ENCODE measurements at places on chromosomes 13 and 19.
A peak's percentile ranks its signal among the peaks of the same experiment; 100 is the strongest.

DNA sequence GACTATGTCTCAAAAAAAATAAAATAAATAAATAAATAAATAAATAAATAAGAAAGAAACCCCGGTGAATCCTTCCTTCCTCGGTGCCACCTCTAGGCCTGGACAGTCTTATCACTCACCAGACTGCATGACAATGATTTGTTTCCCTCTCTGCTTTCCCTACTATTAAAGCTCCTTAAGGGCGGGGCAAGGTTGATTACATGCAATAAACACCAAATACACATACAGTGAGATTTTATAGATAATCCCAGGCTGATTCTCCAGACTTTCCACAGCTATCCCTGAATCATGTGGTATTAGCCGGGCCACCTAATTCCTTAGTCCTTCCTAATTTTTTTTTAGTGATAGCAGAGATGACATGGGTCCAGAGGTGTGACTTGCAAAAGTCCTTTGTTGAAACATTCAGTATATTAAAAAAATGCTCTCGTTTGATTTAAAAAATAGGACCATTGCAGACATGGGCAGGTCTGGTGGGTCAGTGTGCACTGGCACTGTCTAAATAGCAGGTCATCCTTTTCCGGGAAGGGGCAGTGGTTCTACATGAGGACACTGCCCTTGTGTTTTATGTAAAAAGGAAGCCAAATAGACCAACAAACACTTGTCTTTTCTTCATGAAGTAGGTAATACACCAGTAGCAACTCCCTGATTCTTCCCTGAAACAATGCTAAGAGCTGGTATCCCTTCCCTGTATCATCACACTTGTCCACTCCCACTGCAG lies 14.5 kb downstream of the EBPL start:
- DNase-seq = no peak

GRCh38 chr19:58346961-58347929 lies 6.0 kb downstream of the A1BG start:
- DNase-seq = peak; percentile 61

DNA sequence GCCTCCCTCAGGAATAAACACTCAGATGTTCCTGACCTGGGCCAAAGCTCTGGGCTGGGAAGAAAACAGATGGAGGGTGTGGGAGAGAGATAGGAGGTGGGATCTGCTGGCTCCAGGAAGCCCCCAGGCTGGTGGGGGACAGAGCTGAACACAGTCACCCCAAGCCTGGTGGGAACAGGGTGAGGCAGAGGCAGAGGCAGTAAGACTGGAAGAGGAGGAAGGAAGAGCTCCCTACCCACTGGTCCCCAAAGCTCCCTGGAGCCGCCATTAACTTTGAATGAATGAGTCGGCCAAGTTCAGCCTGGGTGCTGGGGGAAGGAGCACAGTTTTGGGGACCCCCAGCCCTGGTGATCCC lies 801 bp upstream of the KCNN1 start:
- no peak for DNase-seq

DNA sequence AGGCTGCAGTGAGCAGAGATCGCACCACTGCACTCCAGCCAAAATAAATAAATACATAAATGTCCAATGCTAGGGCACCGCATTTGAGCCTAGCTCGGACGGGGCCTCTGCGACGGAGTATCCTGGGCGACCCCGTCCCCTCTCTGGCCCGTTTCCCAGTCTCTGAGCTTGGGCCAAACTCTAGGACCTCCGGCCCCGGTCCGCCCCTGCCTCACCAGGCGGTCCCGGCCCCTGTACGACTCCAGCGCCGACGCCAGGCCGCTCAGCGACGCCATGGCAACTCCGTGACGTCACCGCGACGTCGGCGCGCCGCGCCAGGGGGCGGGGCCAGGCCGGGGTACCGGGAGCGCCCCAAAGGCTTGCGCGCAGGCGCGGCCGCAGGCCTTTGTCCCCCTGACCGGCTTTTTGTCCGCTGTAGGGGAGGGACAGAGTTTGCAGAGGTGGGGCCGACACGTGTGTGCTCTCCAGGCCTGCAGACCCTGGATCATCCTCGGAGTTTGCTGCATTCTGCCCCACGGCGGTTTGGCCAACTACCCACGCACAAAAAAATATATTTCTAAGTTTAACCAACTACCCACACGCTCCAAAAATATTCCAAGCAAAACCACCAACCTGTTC lies at the start of gene PEX11G:
Gene PEX11G (minus strand): TSS at position 300 of the 618 bp plus-strand sequence. CDS start 25 bp downstream, at position 275.
- DNase-seq = peak; percentile 96

DNA sequence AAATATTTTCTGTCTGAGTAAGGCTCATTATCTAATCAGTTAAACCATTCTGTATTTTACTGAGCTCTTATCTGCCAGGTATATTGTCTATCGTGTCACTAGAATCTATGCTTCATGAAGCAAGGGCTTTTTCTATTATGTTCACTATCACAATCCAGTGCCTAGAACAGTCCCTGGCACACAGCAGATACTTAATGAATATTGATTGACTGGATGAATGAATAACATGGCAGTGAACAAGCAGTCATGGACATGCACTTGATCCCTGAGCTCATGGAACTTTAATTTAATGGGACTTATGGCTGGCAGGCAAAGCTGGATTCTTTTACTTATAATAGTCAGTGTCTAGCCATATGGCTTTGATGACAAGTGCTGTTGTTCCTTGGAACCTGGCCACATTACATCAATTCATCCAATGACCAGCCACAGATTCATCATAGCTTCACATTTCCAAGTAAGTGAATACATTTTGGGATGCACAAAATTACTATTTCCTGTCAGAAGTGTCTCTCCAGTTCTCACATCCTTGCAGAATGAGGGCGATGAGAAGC lies 214.8 kb downstream of the COG6 start:
- DNase-seq = no peak

DNA sequence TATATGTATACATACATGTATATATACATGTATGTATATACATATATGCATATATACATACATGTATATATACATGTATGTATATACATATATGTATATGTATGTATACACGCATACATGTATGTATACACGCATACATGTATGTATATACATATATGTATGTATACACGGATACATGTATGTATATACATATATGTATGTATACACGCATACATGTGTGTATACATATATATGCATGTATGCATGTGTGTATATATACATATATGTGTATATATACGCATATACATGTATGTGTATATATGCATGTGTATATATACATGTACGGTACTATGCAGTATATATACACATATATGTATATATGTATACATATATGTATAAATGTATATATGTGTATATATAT lies 2.6 kb upstream of the NCR1 start:
- DNase-seq = no peak

GRCh38 chr13:108155185-108156106 lies 59.9 kb downstream of the LIG4 start:
- peak; percentile 31 for DNase-seq

GRCh38 chr13:51004918-51005460 lies 95.4 kb downstream of the RNASEH2B start:
- DNase-seq = no peak

DNA sequence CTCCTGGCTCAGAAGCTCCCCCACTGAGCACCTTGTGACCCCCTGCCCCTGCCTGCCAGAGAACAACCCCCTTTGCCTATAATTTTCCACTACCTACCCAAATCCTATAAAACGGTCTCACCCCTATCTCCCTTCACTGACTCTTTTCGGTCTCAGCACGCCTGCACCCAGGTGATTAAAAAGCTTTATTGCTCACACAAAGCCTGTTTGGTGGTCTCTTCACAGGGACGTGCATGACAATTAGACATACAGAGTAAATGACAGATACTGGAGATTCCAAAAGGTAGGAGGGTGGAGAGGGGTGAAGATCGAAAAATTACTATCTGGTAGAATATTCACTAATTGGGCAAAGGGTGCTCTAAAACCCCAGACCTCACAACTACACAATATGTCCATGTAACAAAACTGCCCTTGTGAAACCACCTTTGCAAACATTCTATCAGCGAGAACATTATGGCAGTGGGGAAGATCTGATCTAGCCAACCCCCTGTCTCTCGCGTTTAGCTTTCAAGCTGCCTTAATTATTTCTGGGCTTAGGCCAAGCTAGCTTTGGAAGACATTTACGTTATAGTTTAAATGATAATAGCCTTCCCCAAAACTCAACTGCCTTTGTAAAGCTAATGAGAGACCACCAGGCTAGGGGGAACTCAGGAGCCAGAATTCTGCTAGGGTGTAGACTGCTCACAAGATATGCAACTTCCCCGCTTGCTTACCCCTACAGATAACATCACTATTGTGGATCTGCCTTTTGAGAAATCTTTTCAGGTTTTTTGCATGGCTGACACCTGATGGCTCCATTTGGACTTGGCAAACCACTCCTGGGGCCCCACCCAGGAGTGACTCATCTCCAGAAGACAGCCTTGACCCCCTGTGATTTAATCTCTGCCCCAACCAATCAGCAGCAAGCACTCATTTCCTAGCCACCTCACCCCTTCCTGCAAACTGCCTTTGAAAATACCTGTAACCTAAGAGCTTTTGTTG lies 1534.0 kb upstream of the SPRY2 start:
- no peak for DNase-seq

DNA sequence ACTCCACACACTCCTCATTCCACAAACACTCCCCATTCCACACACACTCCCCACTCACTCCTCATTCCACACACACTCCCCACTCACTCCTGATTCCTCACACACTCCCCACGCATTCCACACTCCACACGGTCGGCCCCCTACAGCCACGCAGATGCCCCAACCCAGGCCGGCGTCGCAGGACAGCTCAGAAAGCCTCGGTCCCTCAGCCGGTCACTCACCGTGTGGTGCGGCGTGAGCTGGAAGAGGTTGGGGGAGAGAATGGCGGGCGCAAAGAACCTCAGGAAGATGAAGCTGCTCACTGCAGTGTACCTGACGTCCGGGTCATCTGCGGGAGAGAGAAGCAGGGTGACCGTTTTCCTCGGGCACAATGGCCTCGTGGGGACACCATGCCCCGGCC lies 39.0 kb upstream of the C13orf46 start:
- DNase-seq = no peak

DNA sequence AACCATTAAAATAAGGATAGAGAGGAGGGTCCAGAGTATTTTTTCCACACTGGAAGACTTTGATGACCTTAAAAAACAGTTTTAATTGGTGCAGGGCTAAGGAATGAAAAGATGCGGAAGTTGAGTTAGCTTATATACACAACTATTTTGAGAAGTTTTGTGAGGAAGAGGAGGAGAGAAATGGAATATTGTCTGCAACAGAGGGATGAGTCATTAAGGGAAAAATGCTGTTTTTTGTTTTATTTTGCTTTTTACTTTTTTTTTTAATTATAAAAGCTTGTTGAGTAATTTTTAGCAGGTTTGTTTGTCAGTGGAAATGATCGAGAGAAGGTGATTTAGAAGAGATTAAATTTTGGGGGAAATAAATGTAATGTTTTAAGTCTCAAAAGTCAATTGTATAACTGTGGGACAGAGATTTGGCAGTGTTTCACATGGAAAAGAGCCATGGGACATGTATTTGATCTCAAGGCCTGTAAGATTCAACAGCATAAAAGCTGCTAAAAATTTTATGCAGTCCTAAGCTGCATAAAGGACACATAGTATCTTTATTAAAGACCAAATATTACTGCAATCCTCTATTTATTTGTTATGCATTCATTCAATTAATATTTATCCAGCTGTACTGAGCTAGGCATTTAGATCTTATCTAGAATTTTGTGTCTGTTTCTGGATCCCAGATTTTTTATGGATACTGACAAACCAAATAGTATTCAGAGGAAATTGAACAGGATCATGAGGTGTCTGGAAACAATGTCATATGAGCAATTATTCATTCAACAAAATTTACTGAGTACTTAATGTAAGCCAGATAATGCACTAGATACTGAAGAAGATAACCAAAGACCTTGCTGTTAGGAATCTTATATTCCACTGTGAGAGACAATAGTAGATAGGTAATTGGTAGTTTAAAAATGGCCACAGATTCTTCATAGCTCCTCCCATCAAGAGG lies 72.7 kb downstream of the DNAJC15 start:
- no peak for DNase-seq

GRCh38 chr13:101545521-101545920 lies 93.0 kb downstream of the ITGBL1 start:
- DNase-seq = no peak

DNA sequence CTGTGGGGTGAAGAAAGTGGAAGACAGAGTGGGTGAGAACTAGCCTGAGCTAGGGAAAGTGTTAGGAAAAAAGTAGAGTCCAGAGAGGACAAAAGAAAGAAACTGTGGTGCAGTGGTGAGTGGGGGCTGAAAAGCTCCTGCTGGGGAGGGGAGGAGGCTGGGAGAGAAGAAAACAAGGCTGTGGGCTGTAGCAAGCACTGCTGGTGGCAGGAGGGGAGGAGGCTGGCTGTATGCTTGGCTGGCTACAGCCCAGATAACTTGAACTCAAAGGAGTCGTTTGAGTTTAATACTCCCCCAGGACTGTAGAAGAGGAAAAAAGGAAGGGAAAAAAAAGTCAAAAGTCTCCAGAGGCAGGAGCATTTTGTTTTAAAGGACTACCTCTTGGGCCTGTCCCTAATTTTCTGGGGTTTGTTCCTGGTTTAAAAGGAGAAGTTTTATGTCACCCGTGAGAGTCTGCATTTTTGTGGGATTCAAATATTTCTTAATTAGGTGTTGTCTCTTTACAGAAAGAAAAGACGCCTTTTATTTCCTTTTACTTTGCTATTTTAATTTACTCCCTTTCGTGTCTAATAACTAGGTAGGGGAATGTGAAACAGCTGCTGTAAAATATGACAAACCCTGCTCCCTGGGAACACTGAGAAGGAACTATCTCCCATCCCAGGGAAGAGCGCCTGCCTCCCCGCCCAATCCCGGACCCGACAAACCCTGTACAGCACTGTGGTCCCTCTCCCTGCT lies 21.7 kb downstream of the ZIC5 start:
- DNase-seq = no peak

GRCh38 chr19:33938821-33939220 lies 142.2 kb downstream of the KCTD15 start:
- no peak for DNase-seq

GRCh38 chr19:47111006-47111621 lies 2.5 kb downstream of the ZC3H4 start:
- DNase-seq = peak; percentile 69

- no peak for DNase-seq
Measured at GRCh38 chr19:44856421-44857083, 10.5 kb downstream of the NECTIN2 start.

DNA sequence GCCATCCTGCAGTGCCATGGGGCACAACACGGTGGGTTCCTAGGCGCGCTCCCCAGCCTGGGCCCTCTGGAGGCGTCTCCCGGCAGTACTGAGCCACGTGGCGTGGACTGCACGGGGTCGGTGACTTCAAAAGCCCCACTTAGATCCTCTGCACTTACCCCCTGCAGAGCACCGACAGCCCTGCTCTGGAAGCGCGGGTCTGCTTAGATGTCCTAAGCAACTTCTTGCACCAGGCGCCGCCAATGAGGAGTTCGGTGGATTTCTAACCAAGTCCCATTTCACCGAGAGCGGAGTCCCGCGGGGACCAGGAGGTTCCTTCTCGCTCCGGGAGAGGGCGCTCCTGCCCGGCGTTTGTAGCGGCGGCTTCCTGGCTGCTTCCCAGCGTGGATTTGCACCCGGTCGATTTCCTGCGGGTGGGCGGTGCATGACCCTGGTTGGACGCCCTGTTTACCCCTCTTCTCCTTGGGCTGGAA lies 25.2 kb upstream of the ZNF845 start:
- peak; percentile 56 for DNase-seq
